Adipocyte (in vitro differentiated cells): ENCODE measurements at places on chromosomes 5 and 9.
A peak's percentile ranks its signal among the peaks of the same experiment; 100 is the strongest.

GRCh38 chr9:88007291-88007650 lies 32.9 kb upstream of the CDK20 start:
- DNase-seq, result no peak

DNA sequence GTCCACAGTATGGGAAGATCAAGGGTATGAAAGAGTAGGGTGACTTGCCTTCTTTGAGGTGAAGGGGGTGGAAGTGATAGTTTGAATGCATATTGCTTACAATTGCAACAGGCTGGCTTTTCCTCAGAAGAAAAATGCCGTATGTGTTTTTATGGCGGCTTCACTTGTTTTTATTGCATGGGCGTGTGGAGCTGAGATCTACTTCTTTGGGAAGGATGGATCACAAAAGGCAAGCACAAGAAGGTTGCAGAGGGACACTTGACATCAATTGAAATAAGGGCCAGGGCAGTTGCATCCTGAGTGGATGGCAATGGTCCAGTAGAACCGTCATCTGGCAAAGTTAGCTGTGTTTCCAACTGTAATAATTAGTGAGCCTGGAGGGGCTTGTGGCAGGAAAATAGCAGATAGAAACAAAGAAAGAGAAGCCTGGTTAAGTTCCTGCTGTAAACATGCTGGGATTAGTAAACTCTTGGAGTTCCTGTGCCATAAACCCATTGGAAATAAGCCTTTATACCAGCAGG lies 138.4 kb downstream of the NTRK2 start:
- DNase-seq, result no peak

DNA sequence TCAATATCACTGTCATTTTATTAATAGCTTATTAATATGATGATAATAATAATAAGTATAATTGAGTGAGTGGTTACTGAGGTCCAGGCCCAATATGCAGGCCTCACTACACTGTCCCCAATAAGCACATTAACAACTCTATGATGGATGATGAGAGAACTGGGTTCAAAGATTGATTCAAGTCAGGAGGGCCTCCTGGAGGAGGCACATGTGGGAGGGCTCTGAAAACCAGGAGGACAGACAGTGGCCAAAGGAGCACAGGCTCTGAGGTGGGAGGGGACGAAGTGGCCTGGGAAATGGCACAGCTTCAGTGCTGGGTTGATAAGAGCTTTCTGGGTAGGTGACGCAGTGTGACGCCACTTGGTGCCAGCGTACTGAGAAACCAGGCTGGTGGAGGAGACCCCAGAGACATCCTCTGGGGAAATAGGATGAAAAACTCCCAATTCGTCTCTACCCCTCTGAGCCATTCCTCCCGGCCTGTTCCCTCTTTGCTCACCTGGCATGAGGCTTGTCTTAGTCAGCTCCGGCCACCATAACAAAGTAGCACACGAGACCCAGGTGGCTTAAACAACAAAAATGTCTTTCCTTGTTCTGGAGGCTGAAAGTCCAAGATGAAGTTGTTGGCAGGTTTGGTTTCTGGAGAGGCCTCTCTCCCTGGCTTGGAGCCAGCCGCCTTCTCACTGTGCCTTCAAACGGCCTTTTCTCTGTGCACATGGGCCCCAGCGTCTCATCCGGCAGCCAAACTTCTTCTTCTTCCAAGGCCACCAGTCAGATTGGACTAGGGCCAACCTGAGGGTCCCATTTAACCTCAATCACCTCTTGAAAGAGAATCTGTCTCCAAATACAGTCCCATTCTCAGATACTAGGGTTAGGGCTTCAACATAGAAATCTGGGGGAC lies 31.6 kb downstream of the NTNG2 start:
- no peak for DNase-seq

DNA sequence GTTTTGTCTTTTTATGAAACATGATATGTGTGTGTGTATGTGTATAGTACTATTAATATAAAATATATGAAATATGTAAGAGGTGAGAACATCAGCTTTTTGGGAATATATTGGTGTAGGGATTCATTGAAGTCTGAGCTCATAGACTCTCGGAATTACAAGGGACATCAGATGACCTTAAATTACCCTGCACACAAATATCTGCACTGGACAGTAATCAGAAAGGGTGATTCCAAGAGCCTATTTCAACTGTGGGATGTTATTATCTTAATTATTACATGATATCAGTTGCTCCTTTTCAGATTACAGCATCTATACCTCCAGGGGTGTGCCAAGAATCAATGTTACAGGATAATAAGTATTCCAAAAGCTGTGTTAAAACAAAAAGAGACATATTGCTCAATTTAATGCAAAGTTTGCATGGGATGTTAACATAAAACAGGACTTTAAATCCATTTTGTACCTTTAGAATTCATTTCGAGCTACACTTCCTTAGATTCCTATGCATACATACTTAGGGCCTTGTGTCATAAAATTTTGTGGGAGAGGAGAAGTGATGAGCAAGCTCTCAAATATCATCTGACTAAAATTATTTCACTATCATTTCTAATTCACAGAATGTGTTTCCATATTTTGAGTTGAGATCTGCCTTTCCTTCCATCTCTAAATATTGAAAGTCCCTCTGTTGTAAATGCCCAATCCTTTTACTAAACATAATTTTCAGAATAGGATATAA lies 365.2 kb downstream of the BRINP1 start:
- DNase-seq, result no peak

DNA sequence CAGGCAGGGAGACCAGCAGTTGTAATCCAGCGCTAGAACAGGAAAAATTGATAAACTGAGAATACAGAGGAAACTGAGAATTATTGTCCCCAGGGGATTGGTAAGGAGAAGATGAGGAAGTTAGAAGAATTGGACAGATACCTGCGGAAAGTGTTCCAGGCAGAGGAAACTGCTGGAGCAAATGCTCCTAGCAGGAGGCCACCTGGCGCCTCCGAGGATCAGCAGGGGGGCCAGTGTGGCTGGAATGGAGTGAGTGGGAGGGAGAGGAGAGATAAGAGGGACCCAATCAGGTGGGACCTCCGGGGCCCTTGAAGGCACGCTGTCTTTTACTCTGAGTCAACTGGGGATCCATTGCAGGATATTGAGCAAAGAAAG lies 695 bp upstream of the ANXA6 start:
- DNase-seq, result no peak

GRCh38 chr9:115114546-115114945 lies 3.4 kb downstream of the TNC start:
- no peak for DNase-seq

- peak; percentile 73 for DNase-seq
Measured at GRCh38 chr9:134648701-134649530, 7.3 kb downstream of the COL5A1 start.

DNA sequence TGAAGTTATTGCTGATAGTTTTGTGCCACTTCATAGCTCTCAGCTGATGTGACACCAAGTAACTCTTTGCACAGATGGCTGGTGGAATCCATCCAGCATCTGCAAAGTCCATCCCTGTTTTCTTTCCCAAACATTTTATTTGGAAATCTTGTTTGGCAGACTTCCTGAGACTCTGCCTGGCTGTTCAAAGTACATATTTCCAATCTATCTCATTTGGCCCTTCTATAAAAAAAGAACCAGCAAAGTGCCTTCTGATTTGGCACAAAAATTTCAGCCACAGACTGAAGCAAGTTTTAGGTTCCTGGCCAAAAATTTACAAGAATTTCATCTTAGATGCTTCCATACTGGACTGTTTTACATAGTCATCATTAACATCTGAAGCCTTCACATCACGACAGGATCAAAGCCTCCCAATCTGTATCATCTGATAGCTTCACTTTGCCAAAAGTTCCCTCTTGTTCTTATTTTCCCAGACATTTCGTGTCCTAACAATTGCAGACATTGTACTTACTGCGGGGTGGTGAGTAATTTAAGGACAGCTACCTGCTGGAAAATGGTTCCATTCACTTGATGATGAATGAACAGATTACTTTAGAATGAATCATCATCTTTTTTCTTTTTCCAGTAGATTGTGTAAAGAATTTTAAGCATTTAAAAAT lies 377.3 kb downstream of the KIAA0825 start:
- DNase-seq, result peak; percentile 50

DNA sequence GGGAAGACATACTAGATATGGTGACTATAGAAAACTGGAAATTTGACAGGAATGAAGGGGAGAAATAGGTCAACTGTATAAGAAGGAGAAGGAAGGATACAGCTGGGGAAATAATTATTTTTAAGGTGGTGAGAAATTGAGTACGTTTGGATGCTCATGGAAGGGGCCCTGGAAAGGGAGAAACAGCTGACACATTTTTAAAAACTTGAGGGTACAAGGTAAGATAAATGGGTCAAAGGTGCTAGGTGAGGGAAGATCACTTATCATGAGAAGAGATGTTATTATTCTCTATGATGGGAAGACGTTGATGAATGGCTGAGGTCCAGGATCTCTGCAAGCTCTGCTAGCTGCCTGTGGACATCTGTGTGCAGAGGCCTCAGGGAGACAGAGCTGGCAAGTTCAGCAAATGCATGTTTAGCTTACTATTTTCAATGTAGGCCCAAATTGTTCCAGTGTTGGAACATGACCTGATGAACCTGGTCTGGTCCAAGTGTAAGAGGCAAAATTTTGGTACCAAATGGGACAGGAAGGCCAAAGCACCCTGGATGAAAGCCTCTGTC lies 181.7 kb downstream of the MTRR start:
- no peak for DNase-seq

- no peak for DNase-seq
Measured at GRCh38 chr9:121095057-121095456, 20.3 kb downstream of the CNTRL start.

GRCh38 chr5:175597718-175598117 lies 60.2 kb upstream of the HRH2 start:
- no peak for DNase-seq

GRCh38 chr9:70083429-70083828 lies 39.8 kb downstream of the MAMDC2 start:
- no peak for DNase-seq

DNA sequence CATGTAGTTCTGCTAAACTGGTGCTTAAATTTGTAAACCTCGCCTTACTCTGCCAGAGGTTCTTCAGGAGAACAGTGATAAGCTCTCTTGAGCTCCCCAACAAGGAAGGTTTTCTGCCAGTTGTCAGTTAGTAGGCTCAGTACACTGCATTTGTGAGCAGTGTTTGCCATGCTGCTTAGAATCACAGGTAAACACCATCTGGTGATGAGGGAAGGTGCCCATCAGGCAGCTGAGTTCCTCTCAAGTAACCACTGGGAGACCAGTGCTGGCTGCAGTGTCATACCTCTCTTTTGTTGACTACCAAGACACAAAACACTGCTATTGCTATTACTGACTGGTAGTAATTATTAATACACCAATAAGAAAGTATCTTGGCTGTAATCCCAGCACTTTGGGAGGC lies 186.2 kb upstream of the OTULINL start:
- DNase-seq, result no peak

GRCh38 chr5:95379133-95379532 lies 12.0 kb upstream of the FAM81B start:
- no peak for DNase-seq

DNA sequence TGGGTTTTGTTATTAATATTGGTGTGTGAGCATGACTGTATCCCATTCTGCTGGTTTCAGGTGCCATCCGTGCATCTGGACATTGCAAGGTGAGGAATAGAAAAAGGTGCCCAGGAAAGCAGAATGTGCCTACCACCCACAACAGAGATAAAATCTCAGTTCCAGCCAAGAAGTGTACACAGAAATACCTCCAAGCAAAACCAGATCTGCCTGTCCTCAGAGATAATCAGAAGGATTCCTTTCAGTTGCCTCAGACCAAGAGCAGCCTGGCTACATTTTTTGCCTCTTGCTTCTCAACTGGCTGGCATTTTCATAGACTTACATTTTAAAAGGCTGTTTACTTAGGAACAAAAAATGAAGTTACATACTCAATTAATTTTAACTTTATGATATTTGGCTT lies 12.1 kb upstream of the ABLIM3 start:
- peak; percentile 73 for DNase-seq

DNA sequence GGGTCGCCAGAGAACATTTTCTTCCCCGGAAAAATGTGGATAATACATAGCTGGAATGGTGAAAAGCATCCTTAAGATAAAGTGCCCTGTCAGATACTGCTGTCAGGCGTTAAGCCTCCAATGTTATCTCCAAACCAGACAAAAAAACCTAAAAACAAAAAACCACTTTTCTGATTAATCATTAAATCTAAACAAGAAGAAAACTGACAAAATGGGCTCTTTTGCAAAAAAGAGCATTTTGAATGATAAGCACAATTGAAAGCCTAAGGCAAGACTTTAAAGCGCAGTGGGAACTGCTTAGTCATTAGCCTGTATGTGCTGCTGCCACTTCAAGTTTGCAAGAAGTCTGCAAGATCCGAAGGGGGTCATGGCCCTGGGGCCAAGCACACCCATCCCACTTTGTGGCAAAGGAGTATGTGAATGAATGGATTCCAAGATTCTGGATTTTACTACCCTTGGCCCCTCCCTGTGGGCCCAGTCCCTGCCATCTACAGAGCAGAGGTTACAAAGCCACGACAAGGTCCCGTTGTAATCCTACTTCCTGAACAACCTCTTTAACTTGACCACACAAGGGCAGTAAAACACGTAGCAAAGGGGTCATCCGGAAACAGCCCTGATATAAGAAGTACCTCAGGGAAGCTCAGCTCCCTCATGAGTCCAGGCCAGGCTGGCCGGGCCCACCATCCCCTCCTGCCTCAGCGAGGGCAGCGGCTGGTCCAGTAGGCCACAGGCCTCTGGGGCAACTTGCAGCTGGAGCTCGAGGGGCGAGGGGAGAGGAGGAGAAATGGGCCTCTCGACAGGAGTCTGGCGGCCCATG lies 29.7 kb downstream of the SHB start:
- peak; percentile 48 for DNase-seq

GRCh38 chr5:95760273-95761191 lies 29.4 kb downstream of the RHOBTB3 start:
- DNase-seq, result peak; percentile 90

DNA sequence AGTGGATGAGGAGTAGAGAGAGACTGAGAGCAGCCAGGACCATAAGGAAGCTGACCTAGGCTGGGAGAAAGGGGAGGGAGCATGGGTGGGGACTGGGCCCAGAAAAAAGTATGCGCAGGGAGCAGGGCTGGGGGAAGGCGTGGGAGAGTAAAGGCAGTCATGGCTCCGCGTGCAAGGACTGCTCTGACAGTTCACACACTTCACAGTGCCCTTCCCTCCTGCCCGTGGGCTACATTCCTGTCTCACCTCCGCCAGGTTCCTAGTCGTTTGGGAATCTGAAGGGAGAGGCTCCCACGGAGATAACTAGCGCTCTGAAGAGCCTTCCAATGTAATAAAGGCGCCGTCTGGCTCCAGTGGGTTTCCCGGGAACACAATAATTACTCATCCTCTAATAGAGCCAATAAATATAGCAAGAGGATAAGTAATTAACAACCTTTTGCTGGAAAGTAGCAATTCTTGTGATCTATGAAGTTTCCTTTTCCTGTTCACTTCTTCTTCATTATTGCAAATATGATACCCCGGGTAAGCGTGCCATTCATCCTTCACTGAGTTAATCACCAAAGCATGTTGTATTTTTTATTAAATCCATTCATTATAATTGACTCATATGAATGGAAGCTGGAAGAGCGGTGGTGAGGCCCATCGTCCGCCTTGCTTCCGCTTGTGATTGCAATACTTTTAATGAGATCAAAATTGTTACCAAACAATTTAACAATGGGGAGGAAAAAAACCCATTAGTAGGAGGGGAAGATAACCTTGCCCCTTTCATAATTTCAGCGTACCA lies 39.3 kb downstream of the TTLL11 start:
- peak; percentile 46 for DNase-seq

- peak; percentile 96 for DNase-seq
Measured at GRCh38 chr9:91193658-91194391, 167.9 kb downstream of the AUH start.
